ENCODE measurements at places on chromosomes 12 and 14.

DNA sequence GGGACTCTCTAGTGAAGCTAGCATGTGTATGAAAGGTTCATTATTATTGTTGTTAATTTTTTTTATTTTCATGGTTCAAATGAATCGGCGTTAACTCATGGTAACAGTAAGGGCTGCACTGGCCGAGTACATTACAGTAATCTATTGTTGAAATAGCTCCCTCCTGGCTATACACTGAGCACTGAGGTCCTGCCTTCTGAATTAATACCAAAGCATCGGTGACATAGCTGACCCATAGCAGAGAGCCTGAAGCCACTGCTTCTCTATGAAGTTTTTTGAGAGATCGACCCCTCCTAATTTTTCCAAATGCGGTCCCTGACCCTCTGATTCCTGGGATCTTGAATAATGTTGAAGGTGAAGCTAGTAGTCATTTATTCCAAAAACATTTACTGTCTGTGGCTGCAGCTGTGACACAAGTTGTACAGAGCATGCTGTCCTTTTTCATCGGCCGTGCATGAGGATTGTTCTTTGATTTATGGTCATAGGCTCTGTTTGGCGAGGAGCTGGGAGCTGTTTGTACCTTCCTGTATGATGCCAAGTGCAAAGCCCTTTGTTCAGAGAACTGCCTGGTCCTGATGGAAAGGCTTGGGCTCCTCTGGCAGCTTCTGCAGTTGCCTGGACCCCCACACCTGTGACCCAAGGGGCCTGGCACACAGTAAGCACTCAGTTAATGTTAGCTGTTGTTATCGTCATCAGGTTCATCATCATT lies 486.5 kb downstream of the EGLN3 start:
- no peak for DNase-seq

DNA sequence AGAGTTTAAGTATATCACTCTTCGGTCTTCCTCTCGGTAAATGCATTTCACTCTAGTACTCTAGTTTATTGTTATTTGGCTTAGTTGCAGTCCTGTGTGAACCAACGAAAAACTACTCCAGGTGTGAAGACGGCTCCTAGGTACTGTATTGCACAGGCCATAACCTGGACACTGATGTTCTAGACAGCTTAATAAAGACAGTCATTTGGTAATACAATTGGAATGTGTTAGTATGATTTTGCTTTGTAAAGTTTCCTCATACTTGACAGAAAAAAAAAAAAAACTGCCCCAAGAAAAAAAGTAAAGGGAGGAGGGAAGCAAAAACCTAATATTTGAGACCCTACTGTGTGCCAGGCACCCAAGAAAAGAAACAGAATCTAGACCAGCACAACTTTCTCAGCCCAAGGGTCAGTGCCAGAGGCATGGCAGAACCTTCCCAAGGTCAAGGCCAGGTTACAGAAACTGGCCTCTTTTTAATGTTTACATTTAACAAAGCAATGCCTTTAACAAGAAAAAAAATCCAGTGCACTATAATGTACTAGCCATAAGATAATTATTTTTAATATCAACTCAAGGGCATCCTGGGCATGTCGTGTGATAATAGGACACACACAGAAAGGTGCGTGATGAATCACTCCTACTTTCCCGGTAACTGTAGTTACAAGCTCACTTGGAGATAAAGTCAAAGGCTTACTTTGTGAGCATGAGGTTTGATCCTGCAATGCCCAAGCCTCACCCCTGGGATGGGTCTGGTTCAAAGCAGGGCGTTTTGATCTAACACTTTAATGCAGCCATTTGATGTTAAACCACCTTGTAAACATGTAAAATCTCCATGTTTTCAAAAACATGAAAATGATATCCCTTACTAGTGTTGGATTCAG lies 110.6 kb downstream of the BMP4 start:
- DNase-seq: no peak

GRCh38 chr12:12734054-12734453 lies 16.9 kb downstream of the CDKN1B start:
- DNase-seq: no peak

DNA sequence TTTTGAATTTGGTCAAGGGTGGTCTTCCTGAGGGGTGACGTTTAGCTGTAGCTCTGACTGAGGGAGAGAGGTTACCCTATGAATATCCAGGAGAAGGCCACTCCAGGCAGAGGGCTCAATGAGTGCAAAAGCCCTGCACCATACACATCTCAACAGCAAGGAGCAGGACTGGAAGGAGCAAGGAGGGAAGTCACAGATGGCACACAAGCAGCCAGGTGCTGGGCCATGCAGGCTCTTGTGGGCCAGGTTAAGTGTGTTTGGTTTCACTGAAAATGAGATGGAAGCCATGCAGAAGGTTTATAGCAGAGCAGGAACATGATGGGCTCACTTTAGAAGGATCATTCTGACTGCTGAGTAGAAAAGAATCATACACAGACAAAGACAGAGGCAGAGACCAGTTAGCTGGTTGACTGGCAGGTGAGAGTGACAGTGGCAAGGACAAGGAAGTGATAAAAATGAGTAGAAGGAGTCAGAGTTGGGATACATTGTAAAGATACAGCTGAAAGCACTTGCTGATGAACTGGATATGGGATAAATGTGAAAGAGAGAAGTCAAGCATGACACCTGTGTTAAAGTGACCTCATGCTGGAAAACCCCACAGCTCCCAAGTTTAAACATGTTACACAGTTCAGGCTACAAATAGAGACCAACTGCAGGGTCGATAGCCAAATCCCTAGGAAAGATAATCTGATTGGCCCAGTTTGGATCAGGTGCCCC lies 81.2 kb downstream of the PRKD1 start:
- no peak for DNase-seq

GRCh38 chr12:70043490-70044138 lies 199.6 kb upstream of the CNOT2 start:
- DNase-seq: no peak

GRCh38 chr14:84809158-84809557 lies 720.8 kb upstream of the FLRT2 start:
- DNase-seq: no peak

DNA sequence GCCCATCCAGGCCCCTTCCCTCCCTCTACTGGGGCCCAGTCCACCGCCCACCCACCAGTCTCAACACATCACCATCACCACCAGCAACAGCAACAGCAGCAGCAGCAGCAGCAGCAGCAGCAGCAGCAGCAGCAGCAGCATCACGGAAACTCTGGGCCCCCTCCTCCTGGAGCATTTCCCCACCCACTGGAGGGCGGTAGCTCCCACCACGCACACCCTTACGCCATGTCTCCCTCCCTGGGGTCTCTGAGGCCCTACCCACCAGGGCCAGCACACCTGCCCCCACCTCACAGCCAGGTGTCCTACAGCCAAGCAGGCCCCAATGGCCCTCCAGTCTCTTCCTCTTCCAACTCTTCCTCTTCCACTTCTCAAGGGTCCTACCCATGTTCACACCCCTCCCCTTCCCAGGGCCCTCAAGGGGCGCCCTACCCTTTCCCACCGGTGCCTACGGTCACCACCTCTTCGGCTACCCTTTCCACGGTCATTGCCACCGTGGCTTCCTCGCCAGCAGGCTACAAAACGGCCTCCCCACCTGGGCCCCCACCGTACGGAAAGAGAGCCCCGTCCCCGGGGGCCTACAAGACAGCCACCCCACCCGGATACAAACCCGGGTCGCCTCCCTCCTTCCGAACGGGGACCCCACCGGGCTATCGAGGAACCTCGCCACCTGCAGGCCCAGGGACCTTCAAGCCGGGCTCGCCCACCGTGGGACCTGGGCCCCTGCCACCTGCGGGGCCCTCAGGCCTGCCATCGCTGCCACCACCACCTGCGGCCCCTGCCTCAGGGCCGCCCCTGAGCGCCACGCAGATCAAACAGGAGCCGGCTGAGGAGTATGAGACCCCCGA lies 6.8 kb upstream of the RNU7-1 start:
- no peak for DNase-seq

DNA sequence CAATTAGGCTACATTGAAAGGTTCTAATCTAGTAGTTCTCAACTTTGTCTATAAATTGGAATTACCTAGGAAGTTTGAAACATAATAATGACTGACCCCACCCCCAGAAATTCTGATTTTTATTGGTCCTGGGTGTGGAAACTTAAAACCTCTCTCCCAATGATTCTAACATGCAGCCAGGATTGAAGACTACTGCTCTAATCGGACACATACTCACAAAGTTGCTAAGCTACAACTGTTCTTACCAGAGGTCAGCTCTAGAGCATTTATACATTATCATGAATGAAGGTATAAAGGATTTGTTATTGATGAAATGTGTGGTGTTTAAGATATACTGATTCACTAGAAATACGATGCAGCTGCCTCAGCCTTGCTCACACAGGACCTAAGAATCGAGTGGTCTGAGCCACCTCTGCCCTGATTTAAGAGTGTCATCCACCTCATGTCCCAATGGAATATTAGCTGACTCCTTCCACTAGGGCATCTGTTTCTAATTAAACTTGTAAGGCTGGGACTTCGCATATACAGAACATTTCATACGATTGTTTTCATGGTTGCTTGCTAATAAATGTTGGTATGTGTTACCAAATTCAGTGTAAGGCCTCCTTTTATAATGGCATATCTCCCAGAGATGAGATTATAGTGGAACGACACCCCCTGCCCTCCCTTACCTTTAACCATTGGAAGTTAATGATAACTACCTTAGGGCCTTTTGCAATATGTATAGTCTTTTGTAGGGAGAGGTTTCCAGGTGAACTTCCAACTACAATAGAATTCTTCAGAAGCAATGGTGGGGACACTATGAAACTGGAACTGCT lies 410.8 kb upstream of the PDE3A start:
- DNase-seq: no peak

- DNase-seq: no peak
Measured at GRCh38 chr12:56188778-56189098, 545 bp downstream of the SMARCC2 start.

DNA sequence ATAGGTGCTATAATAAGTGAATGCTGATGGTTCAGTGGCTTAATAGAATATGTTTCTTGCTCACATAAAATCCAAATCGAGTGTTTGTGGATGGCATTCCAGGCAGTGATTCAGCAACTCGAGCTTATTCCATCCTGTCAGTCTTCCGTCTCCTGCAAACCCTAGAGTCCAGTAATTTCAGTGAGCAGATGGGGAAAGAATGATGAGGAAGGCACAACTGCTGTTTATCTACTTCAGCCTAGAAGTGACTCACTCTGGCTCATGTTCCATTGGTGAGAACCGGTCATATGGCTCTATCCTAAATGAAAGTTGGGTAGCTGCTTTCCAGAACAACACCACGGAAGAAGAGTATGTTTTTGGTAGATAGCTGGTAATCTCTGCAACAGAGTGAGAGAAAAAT lies 421.8 kb upstream of the PDE3A start:
- DNase-seq: no peak

GRCh38 chr12:76201758-76202157 lies 117.3 kb upstream of the NAP1L1 start:
- DNase-seq: no peak

- no peak for DNase-seq
Measured at GRCh38 chr14:68939893-68940613, 39.0 kb downstream of the ACTN1 start.

DNA sequence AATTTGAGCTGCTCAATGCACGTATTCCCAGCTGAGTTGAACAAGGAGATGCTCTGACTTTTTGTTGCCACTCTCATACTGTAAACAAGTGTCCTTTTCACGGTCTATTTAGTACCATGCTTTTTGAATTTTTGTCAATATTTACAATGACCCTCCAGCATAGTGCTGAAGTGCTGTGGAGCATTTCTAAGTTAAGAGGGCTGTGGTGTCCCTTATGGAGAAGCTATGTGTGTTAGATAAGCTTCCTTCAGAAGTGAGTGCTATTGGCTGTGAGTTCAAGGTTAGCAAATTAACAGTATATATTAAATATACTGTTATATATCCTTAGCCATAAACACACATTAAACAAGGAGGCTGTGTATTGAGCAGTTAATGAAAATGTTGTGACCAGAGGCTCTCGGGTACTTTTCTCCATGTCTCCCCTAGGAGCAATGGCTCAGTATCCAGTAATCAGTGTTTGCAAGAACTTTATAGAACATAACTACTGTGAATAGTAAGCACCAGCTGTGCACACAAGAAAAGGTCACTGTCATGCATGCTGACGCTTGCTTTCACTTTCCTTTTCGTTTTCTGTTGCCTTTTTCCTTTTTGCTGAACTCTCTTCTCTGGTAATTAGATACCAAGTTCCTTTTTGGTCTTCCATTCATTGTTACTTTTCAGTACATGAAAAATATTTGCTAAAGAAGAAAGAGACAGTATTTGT lies 187.2 kb upstream of the NEDD1 start:
- DNase-seq: peak; percentile 1

DNA sequence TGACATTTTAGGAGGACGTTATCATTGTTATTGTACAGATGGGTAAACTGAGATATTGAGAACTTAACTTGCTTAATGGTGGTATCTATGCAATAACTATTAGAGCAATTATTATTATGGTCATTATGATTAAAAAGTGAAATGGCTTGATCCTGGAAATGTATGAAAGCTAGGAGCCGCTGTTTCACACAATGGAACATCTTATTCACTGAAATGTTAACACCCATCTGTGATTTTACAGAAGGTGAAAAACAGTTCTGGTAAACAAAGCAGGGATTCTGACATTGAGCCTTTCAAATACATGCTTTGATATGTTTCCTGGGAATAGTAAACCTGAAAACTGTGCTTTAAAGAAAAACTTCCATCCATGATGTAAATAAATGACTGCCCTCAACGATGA lies 261.4 kb downstream of the BTG1 start:
- DNase-seq: no peak

DNA sequence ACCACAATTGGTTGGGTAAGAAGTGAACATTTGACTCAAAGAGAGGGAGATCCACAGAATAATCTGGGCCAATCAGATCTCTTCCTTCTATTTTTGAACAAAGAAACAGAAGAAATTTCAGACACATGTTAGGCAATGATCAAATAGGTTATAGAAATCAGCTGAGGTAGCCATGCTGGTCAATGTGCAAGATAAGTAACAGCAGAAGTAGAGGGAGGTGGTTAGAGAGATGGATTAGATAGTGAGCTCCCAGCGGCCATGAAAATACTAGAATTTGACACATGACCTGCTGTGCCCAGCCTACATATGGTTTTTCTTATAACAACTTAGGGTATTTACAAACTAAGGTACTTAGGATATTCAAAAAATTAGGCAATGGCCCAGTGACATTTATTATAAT lies 230.9 kb upstream of the ARID2 start:
- no peak for DNase-seq

GRCh38 chr12:28023156-28023887 lies 50.8 kb upstream of the PTHLH start:
- DNase-seq: no peak

- no peak for DNase-seq
Measured at GRCh38 chr12:70052931-70053497, 190.2 kb upstream of the CNOT2 start.
